ENCODE measurements at places on chromosomes 3 and 15.

DNA sequence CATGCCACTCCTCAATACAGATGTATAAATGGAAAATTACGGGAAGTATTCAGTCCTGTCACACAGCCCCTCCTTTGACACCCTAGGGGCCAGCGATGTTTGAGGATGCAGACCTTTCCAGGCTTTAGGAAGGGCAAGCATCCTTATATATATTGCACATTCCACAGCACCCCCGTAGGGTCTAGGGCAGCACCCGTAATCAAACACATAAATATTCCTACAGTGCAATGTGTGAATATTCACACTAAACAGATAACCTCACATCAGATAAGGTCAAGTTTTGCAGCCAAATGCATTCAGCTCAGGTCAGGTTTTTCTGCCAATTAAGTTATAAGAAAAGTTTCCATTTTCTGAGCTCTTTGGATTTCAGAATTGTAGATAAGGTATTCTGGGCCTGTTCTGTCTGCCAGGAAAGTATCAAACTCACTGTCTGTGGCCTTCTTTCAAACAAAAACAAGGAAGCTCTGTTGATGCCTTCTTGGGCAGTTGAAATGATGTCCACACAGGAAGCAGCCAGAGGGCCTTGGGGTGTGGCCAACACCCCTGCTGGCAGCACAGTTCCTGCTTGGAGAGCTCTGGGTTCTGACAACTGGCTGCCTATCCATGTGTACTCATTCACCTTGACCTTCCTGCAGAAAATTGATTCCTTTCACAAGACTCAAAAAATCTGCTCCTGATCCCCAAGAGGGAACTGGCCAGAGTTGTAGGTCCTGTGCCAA lies 427.0 kb downstream of the NTRK3 start:
- DNase-seq: no peak

DNA sequence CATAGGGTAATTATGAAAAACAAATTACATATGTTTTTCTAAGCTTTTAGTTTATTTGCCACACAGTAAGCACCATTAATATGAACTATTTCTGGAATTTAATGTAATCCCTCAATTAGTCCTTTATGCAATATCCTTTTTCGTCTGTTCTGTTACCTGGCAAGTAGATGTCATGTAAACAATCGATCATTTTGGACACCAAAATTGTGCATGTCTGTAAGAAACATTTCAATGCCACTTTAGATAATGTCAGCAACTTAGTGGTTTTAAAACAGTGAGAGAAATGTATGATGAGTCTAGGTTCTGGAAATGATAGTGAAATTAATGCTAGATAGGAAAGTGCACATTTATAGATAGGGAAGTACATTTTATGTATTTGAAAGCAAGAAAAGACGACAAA lies 986.6 kb downstream of the ZPLD1 start:
- DNase-seq: no peak

DNA sequence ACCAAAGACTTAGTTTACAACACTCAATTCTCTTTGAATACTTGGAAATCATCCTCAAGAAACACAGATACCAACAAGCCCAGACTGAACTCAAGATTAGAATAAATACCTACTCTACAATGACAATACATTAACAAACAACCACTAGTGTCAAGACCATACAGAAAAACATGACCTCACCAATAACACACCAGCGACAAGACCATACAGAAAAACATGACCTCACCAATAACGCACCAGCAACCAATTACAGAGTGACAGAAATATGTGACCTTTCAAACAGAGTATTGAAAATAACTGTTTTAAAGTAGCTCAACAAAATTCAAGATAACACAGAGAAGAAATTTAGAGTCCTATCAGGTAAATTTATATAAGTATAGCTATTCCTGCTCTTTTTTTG lies 876.0 kb downstream of the EPHA3 start:
- no peak for DNase-seq

- DNase-seq: no peak
These were observed 366.3 kb downstream of the TIGIT start for GRCh38 chr3:114660124-114660523.

GRCh38 chr15:86439614-86440013 lies 359.9 kb downstream of the AGBL1 start:
- no peak for DNase-seq

DNA sequence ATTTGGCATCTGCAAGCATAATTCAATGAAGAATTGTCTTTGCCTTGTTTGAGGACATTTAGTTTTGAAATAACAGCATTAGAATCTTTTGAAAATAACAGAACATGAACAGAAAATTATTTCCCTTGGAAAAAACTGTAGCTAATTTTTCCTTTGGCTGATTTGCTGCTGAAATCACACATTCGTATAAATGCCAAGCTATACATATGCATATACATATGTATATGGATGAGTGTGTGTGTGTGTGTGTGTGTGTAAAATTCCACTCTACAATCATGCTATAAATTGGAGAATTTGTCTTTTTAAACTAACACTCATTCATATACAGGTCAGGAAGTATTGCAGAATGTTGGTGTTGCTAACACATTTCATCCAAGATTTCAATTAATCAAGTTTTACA lies 57.9 kb downstream of the SAMMSON start:
- no peak for DNase-seq

DNA sequence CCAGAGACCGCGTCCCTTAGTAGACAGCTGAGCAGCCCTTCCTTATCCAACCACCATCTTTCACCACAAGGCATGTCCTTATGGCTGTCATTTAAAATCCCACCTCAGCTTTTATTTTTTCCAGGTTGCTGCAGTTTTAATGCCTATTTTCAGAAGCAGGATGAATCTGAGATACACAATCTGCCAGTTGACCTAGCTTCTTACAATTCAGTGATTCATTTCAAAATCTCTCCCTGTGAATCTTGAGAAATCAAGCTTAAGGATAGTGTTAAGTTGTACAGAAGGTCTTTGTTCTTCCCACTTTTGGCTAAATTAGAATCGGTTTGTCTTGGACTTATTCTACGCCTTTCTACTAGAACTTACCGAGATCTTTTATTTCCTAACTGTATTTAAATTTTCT lies 522.3 kb upstream of the CFAP20DC start:
- no peak for DNase-seq

DNA sequence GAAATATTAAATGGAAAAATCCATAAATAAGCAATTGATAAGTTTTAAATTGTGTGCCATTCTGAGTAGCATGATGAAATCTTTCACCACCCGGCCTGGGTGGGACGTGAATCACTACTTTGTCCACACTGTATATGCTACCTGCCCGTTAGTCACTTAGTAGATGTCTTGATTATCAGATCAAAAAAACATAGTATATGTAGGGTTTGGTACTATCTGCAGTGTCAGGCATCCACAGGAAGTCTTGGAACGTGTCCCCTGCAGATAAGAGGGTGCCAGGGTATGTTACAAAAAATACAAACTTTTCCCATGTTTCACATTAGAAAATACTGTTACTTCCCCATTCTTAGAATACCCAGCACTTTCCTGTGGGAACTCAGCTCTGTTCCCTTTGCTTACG lies 35.2 kb downstream of the FAM81A start:
- no peak for DNase-seq

GRCh38 chr3:55624238-55624637 lies 137.1 kb upstream of the WNT5A start:
- DNase-seq: no peak

GRCh38 chr3:194879991-194880939 lies 194.6 kb downstream of the FAM43A start:
- no peak for DNase-seq

DNA sequence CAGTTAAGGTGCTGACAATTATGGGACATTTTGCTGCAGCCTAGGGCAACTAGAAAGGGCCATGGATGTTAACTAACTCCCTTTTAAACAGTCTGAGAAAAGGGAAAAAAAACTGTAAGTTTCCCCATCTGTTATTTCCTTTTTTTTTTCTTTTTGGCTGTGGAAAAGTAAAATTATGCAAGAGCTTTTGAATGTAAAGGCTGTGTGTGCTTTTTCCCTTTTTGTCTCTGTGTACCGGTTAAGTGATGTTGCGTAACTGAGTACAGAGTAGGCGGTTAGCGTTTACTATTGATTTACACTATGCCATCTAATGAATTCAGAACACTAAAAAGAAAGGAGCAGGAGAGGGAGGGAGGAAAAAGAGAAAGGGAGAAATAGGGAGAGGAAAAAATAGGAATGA lies 403.6 kb downstream of the TIGIT start:
- DNase-seq: no peak

DNA sequence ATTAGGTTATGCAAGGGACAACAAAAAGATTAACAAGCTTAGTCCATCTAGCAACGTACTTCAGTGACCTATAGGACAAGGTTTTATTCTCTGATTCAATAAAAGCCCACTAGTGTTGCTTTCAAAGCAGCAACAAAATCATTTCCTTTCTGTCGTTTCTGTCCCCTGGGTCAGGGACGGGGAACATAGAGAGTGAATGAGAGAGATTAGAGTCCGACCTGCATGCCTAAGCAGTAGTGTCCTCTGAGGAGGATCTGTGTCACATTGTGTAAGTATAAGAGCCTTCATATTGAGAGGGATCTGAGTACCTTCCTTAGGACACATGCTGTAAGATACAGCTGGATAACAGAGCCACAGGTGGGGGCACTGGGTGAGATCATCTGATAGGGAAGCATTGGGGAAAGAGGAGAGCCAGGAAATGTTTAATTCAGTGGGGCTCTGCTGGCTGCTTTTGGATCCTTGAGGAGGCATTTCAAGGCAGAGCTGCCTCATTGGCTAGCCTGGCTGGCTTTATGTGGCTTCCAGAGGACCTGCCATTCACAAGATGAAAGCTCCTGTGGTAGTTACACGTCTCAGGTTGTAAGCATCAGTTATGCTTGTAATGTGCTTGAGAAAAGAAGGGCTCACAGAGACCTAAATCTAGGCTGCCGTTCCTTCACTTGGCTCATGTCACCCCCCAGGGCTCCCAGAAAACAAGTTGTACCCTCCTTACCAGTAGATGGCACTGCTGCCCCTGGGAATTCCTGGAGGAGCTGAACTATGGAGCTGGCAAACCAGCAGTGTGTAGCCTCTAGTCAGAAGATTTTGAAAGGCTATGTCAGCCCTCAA lies 2.7 kb downstream of the TMEM108 start:
- DNase-seq: no peak

DNA sequence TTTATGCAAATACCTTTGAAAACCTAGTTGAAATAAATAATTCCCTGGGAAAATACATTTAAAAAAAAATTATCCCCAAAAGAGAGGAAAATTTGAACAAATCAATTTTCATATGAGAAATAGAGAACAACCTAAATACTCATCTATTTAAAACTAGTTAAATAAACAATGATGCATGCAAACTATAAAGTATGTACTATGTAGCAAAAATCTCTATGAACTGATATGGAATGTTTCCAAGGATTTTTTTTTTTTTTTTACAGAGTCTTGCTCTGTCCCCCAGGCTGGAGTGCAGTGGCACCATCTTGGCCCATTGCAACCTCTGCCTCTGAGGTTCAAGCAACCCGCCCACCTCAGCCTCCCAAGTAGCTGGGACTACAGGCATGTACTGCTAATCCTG lies 27.2 kb upstream of the B3GALNT1 start:
- DNase-seq: no peak

DNA sequence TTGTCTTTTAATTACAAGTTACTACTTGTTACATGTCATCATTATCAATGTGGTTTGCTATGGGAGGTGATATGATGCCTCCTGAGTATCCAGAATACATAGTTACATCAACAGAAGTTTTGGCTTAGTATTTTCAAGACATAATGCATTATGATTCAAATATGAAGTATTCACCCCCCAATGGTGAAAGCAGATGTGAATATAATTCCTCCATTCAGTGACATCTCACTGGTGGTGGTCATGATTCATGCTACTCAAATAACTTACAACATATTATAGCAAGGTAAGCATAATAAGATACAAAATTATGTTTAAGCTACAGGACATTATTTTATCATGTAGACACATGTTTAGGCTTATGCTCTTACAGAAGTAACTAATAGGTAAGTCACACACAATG lies 34.9 kb upstream of the TTBK2 start:
- DNase-seq: no peak

DNA sequence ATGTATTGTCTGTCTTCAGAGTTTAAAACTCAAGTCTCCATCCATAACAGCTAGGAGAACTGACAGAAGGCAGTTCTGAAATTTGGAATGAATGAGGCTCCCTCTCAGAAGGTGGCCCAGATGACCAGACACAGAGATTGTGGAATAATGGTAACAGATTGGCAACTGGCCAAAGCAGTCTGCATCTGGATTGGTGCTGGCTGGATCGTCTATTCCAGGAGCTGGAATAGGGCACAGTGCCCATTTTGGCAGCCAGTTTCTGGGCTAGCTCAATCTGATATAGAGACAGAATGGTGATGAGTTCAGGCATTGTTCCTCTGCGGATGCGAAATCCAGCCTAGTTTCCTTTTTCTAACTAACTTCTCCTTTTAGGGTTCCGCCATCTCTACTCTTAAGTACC lies 851.7 kb downstream of the PDCD6IP start:
- no peak for DNase-seq

GRCh38 chr3:124582621-124583395 lies 147.4 kb upstream of the UMPS start:
- DNase-seq: no peak

DNA sequence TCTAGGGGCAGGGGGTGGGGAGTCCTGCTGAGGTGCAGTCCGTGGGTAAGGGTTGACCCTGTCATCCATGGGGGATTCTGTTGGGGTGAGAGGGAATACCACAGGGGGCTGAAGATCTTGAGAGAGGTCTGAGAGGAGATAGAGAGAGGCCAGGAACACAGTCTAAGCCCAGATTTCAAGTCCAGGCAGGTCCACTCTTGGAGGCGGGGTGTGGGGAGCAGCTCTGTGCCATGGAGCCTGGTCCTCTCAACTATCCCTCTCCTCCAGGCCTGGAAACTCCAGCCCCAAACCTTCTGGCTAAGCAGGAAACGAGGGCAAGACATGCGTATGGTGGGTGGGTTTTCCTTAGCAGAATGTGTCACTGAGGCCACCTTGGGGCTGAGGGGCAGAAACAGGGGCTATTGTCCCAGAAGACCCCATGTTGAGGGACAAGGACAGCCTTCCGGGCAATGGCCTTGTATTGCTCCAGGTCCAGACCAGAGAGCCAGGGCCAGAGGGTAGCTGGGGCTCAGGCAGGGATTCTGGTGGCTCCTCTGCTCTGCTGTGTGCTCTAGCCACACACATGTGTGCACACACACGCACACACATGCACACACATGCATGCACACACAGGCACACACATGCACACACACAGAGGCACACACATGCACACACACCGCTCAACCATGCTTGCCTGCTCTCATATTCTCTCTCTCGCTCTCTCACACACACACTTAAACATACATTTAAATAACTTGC lies 48.6 kb upstream of the MAGEF1 start:
- DNase-seq: no peak

DNA sequence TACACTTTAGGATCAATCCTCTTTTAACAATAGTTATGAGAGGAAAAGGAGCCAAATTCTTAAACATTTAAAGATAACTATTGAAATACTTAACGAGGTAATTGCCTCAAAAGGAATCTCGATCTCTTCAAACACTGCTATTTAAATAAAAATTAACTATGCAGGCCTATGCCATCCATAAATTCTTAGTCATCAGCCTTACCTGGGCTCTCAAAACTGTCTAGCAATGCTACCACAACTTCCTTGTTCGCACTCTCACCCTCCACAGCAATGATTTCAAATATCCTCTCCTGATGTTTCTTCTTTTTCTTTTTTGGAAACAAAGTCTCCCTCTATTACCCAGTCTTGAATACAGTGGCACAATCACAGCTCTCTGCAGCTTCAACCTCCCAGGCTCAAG lies 12.3 kb downstream of the ETFA start:
- no peak for DNase-seq

- no peak for DNase-seq
These were observed 2.6 kb downstream of the ILDR1 start for GRCh38 chr3:122019493-122019892.

GRCh38 chr3:14154895-14155440 lies 23.4 kb downstream of the XPC start:
- DNase-seq: no peak

GRCh38 chr15:48569591-48570302 lies 75.8 kb downstream of the FBN1 start:
- no peak for DNase-seq
